Activated T-cell treated with anti-CD3 and anti-CD28 coated beads, Interleukin-2, amount 50 U/mL, for 4 hours (primary cell): ENCODE measurements at places on chromosomes 16 and 17. TPM values are rescaled to one million over a fixed set of nuclear protein-coding genes. Genes with fewer than 3 reads are reported as not detected.

The FOXJ1 gene
- 1.8 TPM for total RNA-seq

The CALCOCO2 gene
- total RNA-seq, result 34.0 TPM

The PMM2 gene
- 89.6 TPM for total RNA-seq

The SHCBP1 gene
- total RNA-seq, result 8.6 TPM

The SHBG gene
- total RNA-seq, result not detected

The HBQ1 gene
- 0.43 TPM for total RNA-seq
